NCI-H2107 (cell line): ENCODE measurements at places on chromosomes 12 and 14.
A peak's percentile ranks its signal among the peaks of the same experiment; 100 is the strongest.

DNA sequence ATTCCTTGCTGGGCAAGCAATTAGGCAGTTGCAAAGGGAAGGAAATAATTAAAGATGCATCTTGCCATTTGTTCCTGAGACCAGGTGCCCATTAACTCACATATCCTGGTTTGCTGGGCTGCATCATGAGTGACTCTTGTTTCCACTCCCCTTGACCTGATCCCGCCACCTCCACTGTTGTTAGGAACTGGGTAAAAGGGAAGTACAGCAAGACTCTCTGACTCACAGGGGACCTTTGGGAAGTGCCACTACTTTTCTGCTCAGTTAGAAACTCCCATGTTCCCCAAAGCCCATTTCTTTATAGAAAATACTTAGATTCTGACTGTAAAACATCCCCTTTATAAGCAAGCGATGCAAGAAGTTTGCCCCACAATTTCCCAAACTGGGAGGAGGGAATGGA lies 186.0 kb upstream of the BCL2L14 start:
- no peak for DNase-seq

- no peak for DNase-seq
Measured at GRCh38 chr14:85087201-85087600, 442.7 kb upstream of the FLRT2 start.

DNA sequence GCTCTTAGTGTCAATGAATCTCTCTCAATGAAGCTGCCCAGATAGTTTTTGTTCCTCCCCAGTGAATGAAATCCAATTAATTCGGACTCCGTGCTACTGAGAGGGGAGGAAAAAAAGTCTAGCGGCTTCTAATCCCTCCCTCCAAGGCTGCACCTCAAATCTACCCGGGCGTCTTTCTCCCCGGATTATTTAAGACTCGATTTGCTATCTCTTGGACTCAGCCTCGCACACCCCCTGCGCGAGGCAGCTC lies 134 bp downstream of the DUSP6 start:
- DNase-seq, result no peak

DNA sequence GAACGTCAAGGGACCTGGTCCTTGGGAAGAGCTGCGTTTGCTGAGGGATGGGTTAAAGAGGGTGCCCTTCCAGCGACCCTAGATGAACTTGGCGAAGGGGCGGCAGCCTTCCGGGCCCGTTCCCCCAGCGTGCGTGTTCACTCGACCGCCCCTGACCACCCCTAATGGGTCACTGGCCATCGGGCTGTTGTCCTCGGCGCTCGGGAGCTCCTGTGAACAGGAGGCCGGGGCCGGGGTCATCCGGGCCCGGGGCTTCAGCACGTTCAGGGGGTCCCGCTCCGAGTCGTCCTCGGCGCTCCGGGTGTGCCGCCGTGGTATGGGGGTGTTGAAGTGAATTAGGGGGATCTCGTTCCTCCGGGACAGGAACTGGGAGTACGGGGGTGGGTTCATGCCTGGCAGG lies 9.2 kb downstream of the FGF23 start:
- no peak for DNase-seq

GRCh38 chr12:56775638-56776037 lies 12.5 kb downstream of the HSD17B6 start:
- DNase-seq, result no peak

GRCh38 chr14:89862856-89863255 lies 91.7 kb downstream of the EFCAB11 start:
- DNase-seq, result no peak

DNA sequence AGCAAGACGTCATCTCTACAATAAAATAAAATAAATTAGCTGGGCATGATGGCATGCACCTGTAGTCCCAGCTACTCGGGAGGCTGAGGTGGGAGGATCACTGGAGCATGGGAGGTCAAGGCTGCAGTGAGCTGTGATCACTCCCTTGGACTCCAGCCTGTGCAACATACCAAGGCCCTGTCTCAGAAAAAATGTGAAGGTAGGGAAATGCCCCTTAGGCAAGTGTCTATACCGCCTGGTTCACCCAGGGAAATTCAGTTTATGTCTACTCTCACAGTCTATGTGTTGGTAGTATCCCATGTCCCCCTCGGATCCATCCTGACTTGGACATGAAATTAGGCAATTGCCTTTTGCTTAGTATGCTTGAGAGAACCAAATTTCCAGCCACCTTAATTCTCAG lies 88.4 kb upstream of the TMEM132C start:
- DNase-seq, result no peak

- no peak for DNase-seq
Measured at GRCh38 chr12:68175557-68176061, 16.1 kb upstream of the IFNG start.

DNA sequence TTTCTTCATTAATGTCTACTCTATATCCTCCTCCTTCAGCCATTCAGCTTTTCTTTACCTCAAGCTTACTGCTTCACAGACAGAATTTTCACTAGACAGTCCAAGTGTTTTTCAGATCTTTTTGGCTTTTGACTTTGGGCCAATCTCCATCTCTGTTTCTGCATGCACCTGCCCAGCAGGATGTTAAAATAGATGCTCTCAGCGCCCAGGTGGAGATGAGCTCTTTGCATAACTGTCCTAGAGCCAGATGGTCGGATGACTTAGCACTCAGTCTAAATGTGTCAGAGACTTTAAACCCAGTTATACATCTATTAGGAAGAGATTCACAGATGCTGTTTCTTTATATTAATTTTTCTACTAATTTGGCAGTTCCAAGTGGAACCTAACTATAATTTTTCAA lies 80.3 kb upstream of the SSTR1 start:
- no peak for DNase-seq

DNA sequence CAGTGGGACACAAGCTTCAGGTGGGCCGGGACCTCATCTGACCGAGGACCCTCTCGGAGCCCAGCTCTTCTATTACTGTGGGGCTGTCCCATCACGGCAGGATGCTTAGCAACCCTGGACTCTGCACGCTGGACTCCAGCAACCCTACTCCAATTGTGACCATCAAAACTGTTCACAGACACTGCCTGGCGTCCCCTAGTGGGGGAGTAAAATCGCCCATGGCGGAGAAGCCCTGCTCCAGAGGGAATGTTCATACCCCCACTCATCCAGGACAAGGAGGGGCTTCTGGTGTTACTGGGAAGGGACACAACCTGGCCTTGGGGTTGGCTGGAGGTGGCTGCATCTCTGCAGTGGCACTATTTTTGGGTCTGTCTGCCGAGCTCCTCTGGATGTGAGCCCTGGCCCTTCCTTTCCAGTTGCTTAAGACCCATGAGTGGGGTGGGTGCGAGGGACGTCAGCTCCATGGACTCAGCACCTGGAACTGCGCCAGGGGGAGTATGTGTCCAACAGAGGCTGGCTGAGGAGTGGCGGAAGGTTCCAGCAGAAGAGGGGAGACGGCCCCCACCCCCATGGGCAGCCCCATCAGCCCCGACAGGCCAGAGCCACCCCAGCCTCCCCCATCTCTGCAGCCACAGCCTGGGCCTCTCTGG lies 103.8 kb downstream of the RFLNA start:
- no peak for DNase-seq

DNA sequence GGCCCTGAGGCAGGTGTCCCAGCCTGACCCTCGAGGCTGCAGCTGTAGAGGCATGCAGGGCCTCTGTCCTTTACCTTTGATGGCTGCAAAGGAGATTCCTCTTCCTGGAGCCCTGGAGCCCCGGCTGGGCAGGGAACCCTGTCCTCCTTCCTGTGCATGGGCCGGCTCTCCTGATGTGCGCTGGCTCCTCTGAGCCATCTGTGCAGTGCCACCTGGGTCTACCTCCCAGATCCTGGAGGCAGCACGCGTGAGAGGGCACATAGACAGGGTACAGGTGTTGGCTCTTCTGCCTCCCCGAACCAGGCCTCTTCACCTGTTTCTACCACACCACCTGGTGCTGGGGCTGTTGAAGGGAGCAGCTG lies 115.1 kb downstream of the BEGAIN start:
- DNase-seq, result peak; percentile 89

- no peak for DNase-seq
Measured at GRCh38 chr12:128079446-128079845, 187.5 kb upstream of the TMEM132C start.

- DNase-seq, result peak; percentile 75
Measured at GRCh38 chr14:23237772-23238594, at the start of gene RNF212B. Gene RNF212B (plus strand): TSS chr14:23237936. CDS start chr14:23240346, 2,410 bp downstream.

GRCh38 chr12:62800707-62801400 lies 134.1 kb downstream of the PPM1H start:
- DNase-seq, result no peak

- no peak for DNase-seq
Measured at GRCh38 chr12:65754744-65755595, 69.3 kb upstream of the HMGA2 start.

- no peak for DNase-seq
Measured at GRCh38 chr12:132469423-132469822, 20.5 kb upstream of the FBRSL1 start.

- DNase-seq, result no peak
Measured at GRCh38 chr12:75529826-75530225, 18.4 kb upstream of the KRR1 start.

DNA sequence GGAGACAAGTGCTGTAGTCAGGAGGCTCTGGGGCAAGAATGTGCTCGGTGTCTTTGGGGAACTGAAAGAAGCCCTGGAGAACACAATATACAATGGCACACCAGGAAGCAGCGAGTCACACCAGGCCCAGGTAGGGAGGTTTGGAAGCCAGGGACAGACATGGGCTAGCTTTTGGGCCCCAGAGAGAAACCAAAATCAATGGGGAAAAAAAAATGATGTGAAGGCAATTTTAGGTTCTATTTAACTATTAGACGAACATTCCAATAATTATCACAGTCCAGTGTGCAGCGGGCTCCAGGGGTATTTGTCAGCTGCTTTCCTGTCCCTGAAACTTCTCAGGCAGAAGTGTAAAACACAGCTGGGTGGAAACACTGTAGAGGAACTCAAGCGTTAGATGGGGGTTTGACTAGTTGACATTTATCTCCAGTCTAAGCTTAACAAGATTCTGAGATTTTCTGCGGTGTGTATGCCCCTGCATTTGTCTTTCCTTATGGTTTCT lies 21.8 kb upstream of the EGLN3 start:
- DNase-seq, result no peak

- no peak for DNase-seq
Measured at GRCh38 chr14:106235356-106236159, 709.2 kb downstream of the TMEM121 start.

GRCh38 chr14:59830338-59830734 lies 40.2 kb downstream of the RTN1 start:
- no peak for DNase-seq

DNA sequence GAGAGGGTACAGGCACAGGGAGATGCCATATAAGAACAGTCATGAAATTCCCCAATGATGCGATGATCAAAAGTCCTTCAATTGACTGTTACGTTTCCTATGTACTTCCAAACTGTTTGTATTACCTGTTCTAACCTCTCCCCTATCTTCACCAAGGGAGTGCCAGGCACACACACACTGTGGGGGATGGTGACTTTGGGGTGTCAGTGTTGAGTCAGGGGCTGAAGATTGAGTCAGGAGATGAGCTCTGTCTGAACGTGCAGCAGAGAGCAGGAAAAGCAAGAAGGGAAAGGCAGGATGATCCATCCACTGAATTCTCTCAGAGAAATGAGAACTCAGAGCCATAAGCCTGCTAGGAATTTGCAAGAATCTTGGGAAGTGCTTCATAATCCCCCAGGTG lies 153.4 kb downstream of the EFCAB11 start:
- DNase-seq, result no peak

- DNase-seq, result no peak
Measured at GRCh38 chr14:91095178-91095577, 18.7 kb upstream of the DGLUCY start.

- DNase-seq, result no peak
Measured at GRCh38 chr12:24268663-24269186, 319.3 kb upstream of the SOX5 start.

DNA sequence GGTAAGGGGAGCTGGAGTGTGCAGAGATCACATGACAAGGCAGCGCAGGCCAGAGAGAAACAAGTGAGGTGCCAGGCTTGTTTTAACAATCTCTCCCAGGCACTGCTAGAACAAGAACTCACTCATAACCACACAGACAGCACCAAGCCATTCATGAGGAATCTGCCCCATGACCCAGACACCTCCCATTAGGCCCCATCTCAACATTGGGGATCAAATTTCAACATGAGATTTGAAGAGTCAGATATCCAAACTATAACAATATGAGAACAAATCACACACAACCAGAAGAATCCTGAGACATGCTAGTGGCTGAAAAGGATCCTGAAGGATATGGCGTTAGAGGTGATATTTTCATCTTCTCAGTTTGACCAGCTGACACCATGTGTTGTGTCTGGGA lies 21.9 kb downstream of the OR6J1 start:
- no peak for DNase-seq

GRCh38 chr14:73712540-73713180 lies 1.5 kb downstream of the PNMA1 start:
- DNase-seq, result peak; percentile 76

GRCh38 chr12:53219956-53220693 lies 11.9 kb downstream of the RARG start:
- DNase-seq, result no peak

- no peak for DNase-seq
Measured at GRCh38 chr12:95244350-95244749, 26.7 kb downstream of the VEZT start.

DNA sequence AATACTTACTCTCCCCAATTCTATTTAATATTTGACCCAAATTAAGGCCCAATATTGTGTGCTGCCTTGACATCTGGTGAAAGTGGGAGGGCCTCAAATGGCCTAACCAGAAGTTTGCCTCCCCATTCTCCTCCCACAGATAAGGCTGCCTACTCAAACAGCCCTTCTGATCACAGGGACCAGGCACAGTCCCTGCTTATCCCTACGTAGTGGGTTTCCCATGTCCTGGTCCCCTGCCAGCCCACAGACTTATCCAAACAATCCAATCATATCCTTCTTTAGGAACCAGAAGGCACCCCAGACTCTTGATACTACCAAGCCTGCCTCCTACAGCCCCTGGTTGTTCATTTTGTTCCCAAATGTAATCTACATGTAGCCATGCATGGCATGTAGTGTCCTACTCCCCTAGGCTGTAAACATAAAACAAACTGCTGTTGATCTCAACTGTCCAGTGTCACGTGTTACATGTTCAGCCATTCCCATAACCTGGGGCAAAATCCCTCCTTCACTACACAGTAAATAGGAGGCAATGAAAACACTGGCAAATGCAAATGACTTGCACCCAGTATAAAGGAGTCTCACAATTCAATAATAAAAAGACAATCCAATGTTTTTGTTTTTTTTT lies 49.3 kb downstream of the EEA1 start:
- no peak for DNase-seq

GRCh38 chr12:16608946-16609539 lies 3.1 kb upstream of the LMO3 start:
- no peak for DNase-seq

DNA sequence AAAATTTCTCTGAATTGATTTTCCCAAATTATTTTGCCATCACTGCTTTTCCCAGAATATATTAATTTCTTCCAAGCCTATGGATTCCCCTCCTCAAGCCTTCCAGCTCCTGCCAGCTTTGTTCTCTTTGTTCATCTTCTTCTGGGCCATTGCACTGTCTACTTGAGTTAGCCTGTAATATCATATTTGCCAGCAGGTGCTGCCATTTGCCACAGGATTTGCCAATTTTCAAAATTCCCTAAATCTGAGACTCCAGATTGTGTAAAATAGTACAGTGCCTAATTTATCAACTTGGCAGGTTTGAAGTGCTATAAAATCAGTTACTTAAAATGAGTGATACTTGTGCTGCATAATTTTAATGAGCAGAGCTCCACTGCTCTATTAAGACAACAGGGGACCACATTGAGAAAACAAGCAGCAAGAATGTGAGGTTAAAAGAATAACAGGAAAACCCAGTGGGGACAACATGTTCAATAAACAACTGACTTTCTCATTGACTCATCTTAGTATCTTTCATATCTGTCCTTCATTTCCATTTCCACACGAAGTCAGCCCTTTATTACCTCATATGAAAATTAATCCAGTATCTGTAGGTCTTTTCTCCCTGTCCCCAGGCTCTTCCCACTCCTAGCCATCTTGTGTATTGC lies 84.6 kb upstream of the CCDC196 start:
- no peak for DNase-seq
